ENCODE measurements at places on chromosomes 3 and 15. TPM values are rescaled to one million over a fixed set of nuclear protein-coding genes. Genes with fewer than 3 reads are reported as not detected.

DNA sequence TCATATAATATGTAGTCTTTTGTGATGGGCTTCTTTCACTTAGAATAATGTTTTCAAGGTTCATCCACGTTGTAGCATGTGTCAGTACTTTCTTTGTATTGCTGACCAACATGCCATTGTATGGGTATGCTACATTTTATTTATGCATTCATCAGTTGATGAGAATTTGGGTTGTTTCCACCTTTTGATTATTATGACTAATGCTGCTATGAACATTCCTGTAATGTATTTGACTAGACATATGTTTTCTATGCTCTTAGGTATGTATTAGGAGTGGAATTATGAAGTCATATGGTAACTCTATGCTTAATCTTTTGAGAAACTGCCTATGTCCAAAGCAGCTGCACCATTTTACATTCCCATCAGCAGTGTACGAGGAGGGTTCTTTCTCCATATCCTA is 3.2 kb upstream of the PODXL2 start:
- DNase-seq, result no peak

GRCh38 chr15:64883100-64883581 is 28.6 kb upstream of the ANKDD1A start:
- DNase-seq, result no peak

DNA sequence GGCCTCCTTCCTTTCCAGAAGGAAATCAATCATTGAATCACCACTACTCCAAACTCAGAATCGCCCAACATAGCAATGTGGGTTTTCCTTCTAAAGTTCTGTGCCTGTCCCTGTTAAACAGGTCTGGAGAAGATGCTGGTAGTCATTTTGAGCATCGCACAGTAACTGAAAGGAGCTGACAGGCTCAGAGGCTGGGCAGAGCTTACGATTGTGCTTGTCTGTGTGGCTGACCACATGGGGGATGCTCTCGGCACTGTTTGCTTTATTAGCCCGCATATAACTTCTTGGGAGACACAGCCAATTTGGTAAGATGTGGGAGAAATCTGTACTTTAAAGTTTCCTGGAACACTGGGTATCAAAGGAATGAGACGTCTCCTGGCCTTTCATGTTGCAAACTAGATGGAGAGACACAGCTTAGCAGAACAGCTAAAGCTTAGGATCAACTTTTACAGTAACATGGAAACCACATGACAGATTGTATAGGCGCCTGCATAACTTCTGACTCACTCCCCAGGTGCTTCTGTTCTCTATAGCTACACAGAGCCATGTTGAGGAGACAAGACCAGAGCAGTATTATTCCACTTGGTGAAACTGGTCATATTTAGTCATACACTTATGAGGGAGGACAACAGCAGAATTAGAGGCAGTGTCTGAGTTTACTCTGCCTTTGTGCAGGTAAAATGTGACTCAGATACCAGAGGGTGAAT is 374.1 kb downstream of the RORA start:
- no peak for DNase-seq

- no peak for DNase-seq
These were observed 55.9 kb downstream of the ALCAM start for GRCh38 chr3:105422645-105423044.

- no peak for DNase-seq
These were observed 8.3 kb downstream of the IL5RA start for GRCh38 chr3:3101660-3102458.

GRCh38 chr3:50323092-50323600 is 601 bp upstream of the HYAL2 start:
- no peak for DNase-seq

The LRRC2 gene
- 5.2 TPM for polyA plus RNA-seq
